NCI-H1694 (cell line): ENCODE measurements at places on chromosomes 2 and 18.

GRCh38 chr18:7464245-7464966, 102.7 kb upstream of the PTPRM start:
- no peak for DNase-seq

GRCh38 chr2:151796774-151797173, 31.4 kb downstream of the ARL5A start:
- no peak for DNase-seq

GRCh38 chr18:26405190-26405801, 143.1 kb downstream of the KCTD1 start:
- DNase-seq, result no peak

- no peak for DNase-seq
Measured at GRCh38 chr2:86003104-86003503, 102.6 kb downstream of the POLR1A start.

DNA sequence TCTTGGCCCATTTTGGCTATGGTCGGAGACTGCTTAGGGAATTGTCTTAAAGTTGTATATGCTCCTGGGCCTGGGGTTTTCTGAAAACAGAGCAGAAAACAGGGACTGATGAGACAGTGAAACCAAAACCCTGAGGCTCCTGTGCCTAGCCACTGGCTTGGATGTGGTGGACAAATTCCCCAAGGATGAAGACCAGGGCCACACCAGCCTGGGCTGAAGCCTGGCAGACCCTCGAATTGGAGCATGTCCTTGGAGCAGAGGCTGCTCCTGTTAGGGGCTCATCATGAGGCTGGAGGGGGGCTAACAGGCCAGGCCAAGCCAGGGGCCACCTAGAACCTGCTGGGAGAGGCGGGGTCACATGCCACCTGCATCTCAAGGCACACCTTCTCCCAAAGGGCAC, 68.1 kb downstream of the STPG4 start:
- no peak for DNase-seq

DNA sequence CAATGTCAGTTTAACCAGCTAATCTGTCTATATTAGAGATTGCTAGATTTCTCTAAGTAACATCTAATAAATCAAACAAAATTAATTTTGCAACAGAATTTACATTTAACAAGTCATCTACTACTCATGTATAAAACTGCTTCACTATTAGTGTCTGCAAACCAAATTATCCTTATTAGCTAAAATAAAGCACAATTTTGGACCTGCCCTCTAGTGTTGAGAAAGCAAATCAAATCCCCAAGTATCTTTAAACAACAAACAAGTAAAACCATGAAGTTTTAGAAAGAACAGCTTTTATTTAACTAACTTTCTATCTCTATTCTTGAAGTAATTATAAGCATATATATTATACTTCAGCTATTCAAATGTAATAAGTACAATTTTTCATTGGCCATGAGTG, 113.1 kb upstream of the SP3 start:
- peak; percentile 2 for DNase-seq

- no peak for DNase-seq
Measured at GRCh38 chr2:169222665-169223064, 139.7 kb downstream of the LRP2 start.

- DNase-seq, result peak; percentile 32
Measured at GRCh38 chr2:56077359-56077915, 106.4 kb upstream of the CCDC85A start.

DNA sequence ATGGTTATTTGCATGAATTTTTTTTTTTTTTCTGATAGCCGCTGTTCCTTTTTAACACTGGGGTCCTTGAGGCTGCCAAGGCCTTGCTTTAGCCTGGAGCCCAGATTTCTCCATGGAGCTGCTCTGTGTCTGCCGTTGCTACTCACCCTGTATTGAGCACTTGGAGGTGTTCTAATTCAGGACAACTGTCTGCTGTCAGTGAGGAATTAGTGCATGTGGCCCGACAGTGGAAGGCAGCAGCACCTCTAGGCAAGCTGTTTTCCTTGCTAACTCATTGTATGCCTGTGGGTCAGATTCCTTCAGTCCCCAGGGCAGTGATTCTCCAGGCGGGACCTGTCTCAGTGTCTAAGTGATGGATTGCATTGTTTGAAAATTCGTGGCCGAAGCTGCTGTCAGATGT, 147.7 kb upstream of the DPP10 start:
- no peak for DNase-seq

DNA sequence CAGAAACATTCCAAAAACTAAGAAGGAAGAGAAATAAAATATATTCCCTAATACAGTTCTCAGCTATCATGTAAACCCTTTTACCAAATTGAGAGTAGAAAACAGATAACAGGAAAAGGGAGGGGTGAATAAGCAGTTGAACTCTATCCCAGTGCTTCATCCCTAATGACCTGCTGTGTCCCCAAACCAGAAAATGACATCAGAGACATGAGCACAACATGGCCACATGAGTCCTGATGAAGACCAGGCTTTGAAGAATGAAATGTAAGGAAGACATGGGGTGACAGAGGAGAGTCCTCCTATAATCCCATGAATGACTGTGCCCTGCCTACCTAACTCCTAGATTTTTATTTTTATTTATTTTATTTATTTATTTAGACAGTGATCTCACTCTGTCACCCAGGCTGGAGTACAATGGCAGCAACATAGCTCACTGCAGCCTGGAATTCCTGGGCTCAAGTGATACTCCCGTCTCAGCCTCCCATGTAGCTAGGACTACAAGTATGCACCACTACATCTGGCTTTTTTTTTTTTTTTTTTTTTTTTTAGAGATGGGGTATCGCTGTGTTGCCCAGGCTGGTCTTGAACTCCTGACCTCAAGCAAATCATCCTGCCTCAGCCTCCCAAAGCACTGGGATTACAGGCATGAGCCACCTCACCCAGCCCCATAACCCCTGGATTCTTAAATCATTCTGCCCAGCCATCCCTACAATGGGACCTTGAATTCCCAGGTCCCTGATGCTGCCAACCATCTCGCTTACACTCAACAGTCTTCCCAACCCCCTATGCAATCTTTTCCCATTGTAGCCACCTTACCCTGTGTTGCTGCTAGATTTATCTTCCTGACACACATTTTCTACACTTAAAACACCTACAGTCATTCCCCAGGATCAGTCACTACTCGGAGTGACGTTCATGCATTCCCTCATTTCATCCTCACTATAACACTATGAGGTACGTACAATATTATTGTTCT, 64.5 kb downstream of the ANKRD44 start:
- no peak for DNase-seq

- no peak for DNase-seq
Measured at GRCh38 chr2:145743011-145743410, 1223.1 kb upstream of the ZEB2 start.

DNA sequence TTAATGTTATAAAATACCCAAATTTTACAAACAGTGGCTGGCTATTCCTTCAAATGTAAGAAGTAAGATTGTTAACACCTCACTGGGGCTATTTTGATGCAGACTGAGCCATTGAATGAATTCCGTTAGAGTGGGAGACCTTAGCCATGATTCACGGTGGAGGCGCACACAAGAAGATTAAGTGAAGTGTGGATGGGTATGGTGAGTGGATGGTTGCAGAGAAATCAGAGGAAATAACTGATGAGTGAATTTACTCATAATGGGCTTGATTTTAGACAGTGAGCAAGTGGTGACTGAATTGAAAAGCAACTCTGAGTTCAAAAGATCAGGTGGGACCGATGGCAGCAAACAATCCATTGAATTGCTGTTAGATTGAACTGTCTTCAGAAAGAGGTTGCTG, 75.0 kb downstream of the NRP2 start:
- no peak for DNase-seq

DNA sequence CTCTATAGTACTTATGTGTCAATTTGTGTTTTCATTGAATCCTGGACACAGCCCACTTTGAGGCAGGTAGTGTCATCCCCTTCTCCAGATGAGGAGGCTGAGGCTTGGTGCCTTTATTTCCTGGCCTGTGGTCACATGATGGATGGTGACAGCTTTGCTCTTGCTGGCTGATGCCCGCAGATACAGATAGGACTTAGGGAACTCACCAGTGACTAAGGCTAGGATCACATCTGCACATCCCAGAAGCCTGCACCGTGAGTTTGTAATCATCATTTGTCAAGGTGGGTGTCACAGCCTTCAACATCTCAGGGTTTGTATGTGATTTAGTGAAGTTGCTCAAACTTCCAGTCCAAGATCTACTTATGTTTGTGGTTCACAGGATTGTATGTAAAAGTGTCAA, 295.1 kb upstream of the RAB12 start:
- DNase-seq, result no peak

DNA sequence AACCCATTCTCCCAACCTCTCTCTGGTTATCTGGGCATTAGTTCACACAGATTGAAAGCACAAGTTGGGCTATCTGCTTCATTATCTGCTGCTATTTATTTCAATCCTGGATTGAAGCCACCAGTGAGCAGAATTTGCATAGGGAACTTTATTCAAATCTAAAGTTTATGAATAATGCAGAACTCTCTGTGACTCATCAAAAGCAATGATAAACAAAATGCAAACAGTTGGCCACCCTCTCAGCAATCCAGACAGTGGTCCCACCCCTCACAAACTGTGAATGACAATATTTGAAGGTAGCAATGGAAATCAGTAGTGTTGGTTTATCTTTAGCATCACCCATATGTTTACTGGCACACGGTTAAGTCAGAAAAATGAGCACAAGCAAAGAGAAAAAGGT, 106.8 kb upstream of the TMEM178A start:
- DNase-seq, result no peak

- DNase-seq, result no peak
Measured at GRCh38 chr2:134406311-134406710, 152.4 kb downstream of the MGAT5 start.

DNA sequence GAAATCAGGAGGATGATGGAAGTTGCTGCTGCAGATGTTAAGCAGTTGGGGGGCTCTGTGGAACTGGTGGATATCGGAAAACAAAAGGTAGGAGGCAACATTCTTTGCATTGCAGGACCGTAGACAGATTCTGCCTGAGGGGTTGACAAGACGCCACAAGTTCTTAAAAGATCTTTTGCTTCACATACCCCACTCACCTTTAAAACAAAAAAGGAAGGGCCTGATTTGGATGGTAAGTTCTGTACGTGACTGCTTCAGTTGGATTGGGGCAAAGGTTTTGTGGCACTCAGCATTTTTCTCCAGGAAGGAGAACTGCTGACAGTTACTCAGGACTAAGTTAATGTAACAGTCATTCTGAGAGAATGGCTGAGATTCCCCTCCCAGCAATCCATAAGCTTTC, 5.2 kb downstream of the CNDP2 start:
- no peak for DNase-seq

DNA sequence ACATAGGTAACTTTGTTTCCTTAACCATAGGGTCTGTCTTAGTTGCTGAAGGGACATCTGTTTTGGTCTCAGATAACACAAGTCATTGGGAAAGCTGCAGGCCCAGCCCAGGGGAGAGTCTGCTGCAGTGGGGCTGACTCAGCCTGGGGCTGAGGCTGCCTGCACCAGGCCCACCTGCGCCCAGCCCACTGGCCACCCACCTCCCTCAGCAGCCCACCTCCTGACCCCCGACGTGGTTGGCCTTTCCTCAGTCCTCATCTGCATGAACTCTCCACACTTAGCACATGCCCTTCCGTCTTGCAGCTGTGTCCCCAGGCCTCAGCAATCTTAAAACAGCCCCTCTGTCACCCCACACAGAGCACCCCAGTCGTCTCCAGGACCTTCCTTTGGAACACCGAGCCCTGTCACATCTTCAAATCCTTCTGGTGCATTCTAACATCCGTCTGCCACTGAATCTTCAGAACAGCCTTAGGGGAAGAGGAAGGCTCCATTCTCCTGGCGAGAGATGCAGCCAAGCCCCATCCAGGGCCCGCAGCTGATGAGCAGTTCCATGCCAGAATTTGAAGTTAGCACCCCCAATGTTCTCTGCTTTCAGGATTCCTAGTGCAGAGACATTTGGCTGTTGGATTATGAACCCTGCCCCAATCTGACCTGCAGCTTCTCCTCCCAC, 231.4 kb downstream of the SEPTIN10 start:
- DNase-seq, result no peak

- DNase-seq, result no peak
Measured at GRCh38 chr2:72175636-72176035, 28.0 kb upstream of the CYP26B1 start.

DNA sequence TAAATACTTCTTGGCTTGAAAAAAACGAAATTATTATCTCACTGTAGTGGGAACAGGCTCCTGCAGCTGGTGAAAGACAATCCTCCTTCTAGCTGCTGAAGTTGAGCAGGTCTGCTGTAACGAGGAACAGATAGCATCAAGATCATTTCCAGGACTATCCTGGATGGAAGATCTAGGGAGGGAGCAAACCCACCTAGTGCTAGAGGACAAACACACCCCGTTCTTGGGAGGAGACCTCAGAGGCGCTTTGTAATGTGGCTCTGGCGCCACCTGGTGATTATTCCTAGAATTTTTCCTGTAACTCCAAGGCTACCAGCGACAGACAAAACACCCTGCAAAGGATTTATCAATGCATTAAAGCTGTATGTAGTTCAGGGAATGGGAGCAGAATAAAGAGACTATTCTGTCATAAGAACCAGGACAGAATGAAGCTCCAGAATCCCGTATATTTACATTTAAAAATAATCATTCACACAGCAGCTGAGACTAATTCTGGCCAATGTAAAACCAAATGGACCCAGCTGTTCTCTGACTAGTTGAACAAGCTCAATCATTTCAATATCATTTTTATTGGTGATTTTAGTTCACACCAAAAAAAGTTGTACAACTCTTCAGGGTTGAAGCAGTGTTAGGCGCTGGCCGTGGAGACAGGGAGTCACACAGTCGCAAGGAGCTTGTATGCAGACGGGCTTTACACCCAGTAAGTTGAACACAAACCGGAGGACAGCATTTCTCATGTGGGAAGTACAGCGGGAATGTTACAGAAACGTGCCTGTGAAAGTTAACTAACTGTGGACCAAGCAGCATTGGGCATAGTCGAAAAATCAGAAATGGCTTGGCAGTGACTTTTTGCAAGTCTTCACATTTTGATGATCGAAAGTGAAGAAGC, 290.3 kb downstream of the TRIB2 start:
- DNase-seq, result peak; percentile 87

DNA sequence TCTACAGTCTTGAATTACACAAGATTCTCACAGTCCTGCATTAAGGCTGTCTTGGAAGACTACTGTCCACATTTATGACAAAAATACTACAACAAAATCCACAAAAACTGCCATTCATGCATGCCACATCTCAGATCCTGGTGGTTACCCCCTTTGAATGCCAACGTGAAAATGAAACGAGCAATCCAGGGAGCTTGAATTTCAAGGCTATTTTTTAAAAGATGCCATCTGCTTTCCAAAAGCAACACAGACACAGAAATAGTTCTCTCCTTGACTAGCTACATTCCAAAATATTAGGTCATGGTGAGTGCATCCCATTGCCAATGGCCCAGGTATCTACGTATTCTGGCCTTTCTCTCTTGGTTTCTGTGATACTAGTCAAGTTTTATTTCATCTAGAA, 36.3 kb downstream of the IRS1 start:
- no peak for DNase-seq

- DNase-seq, result no peak
Measured at GRCh38 chr18:50933684-50934083, 34.2 kb upstream of the ELAC1 start.

DNA sequence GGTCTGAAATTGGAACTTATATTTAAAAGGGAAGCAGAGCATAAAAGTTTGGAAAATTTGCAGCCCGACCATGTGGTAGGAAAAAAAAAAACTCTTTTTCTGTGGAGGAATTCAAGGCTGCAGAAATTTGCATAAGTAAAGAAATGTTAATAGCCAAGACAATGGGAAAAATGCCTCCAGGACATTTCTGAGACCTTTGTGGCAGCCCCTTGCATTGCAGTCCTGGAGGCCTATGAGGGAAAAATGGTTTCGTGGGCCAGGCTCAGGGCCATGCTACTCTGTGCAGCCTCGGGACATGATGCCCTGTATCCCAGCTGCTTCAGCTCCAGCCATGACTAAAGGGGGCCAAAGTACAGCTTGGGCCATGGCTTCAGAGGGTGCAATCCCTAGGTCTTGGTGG, 71.9 kb upstream of the SLC16A14 start:
- no peak for DNase-seq
